ENCODE measurements at places on chromosomes 12 and 14.

DNA sequence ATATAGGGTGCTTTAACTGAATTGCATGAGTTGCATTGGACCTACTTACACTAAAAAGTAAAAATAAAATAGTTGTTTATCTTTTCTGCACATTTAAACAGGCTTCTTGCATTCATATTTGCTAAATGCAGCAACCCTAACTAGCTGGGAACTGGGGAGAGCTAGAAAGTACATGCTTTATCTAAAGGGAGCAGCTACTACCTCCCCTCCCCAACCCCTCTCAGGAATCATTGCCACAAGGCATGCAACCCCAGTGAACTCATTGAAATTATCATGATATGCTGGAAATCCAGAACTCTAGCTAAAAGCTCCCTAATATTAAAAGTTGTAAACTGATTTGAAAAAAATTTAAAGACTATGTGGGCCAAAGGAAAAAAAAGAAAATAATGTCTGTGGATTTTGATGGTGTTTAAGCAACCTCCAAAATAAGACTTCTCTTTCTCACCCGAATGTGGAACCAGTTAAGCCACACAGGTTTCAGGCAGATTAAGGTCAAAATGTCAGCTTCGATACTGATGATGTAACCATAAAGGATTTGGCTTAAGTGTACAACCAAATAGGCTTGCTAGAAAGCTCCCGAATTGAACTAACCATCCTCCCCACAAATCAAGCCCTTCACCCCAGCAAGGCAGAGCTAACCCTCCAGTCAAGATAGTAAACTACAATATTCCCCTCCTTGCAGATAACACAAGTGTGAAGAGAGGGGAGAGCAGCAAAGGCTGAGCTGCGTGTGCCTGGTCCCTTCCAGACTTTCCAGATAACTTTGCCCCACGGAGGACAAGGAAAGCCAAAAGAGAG lies 13.8 kb upstream of the POC1B start:
- DNase-seq: no peak

DNA sequence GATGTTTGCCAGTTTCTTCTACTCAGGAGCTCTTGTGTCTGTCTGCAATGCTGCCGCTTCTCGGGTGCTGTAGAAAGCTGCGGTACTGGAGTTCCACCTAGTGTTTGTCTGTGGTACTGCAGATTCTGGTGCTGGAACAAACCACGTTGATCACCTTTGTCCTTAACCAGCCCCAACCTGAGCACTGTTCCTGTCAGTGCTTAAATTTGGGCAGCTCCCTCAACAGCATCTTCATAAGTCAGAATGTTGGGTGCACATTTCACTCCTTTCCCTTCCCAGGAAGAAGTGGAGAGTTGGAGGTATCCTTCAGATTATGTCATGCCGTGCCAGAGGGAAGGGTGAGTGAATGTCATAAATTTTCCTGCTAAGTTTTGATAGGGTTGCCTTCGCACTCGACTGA lies 48.7 kb upstream of the LALBA start:
- DNase-seq: peak; percentile 49

GRCh38 chr12:106342397-106343213 lies 14.9 kb upstream of the POLR3B start:
- no peak for DNase-seq

DNA sequence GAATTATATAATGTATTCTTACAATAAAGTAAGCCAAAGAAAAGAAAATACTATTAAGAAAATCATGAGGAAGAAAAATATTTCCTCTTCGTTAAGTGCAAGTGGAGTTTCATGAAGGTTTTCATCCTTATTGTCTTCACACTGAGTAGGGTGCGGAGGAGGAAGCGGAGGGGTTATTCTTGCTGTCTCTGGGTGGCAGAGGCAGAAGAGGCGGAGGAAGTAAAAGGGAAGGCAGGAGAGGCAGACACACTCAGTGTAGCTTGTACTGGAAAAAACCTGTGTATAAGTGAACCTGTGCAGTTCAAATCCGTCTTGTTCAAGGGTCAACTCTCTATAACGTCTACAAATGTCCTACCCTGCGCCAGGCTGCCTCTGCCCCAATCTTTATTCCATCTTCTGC lies 22.0 kb upstream of the BCL2L14 start:
- DNase-seq: no peak

GRCh38 chr14:67187826-67188225 lies 1.4 kb upstream of the GARIN2 start:
- no peak for DNase-seq

GRCh38 chr12:75705749-75706711 lies 194.6 kb upstream of the KRR1 start:
- DNase-seq: no peak

DNA sequence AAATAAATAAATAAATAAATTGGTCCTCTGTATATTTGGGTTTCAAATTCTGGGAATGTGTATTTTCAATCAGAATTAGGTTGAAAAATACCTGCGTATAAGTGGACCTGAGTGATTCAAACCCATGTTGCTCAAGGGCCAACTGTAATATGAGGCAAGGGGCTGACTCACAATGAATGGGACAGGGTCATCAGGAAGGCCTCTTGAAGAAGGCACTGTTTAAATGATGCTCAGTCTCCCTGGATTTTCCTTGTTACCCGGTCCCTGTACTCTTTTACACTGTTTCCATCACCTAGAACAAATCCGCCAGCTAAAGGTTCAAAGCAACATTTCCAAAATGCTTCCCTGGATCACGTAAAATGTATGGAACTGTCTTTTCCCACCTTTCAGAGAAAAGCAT lies 3.8 kb downstream of the PSMB5 start:
- DNase-seq: no peak

- no peak for DNase-seq
Measured at GRCh38 chr14:90295870-90296516, 35.7 kb downstream of the NRDE2 start.

GRCh38 chr12:104746467-104747088 lies 211.5 kb downstream of the SLC41A2 start:
- DNase-seq: no peak

DNA sequence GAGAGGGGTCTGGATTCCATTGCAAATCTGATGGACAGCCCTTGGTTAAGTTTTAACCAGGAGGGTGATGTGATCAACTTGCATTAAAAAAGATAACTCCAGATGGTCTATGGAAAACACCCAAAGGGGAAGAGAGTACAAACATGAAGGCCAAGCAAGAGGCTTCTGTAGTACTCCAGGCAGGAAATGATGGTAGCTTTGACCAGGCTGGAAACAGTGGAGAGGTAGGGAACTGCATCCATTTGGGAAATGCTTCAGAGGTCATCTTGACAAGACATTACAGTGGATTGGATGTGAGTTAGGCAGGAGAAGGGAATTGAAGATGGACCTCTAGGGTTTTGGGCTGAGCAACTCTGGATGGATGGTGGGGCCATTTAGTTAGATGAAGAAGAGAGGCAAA lies 391.1 kb downstream of the IPO8 start:
- no peak for DNase-seq

DNA sequence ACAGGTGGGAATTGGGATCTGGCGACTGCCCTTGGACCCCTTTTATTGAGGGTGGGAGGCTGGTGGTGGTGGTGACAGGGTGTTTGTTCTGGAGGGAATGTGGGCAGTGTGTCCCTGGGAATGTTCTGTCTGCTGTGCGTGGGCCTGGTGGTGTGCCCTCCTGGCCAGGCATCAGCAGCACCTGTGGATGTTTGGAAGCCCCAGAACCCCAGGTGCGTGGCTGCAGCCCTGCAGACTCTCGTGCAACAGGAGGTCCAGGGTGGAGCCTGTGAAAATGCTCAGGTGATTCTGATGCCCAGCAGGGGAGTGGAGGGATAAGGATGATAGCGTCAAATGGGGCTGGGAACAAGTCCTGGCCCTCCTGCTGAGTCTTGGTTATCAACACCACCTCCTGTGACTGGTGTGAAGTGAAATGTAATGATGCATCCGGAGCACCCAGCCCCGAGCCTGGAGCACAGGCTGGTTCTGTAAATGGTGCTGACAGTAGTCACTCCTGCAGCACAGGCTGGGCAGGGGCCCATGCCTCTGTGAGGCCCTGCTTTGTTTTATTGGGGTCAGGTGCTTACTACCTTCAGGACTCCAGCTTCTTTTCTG lies 176.6 kb downstream of the TSPAN9 start:
- no peak for DNase-seq

- no peak for DNase-seq
Measured at GRCh38 chr14:77844802-77845201, 44.9 kb downstream of the ADCK1 start.

- DNase-seq: no peak
Measured at GRCh38 chr12:127249428-127249827, 1017.5 kb upstream of the TMEM132C start.

DNA sequence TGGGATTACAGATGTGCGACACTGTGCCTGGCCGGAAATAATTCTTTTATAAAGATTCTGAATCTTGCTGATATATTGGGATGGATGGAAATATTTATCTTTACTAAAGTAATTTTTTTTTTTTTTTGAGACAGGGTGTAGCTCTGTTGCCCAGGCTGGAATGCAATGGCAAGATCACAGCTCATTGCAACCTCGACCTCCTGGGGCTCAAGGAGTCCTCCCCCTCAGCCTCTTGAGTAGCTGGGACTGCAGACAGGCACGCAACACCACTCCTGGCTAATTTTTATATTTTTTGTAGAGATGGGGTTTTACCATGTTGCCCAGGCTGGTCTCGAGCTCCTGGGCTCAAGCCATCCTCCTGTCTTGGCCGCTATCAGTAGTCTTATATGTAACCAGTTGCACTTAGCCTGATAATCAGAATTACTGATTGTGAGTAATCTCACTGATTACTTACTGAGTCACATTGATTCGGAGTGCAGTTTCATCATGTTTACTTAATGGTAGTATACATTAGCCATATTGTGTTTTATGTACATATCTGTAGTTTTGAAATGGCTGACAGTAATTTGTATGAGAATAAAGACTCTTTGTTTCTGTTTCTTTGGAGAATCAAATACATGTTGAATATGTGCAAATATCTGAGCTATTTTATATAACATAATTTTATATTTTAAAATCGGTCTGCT lies 50.4 kb upstream of the LRTM2 start:
- no peak for DNase-seq

GRCh38 chr12:40314927-40315326 lies 90.1 kb downstream of the LRRK2 start:
- DNase-seq: no peak

DNA sequence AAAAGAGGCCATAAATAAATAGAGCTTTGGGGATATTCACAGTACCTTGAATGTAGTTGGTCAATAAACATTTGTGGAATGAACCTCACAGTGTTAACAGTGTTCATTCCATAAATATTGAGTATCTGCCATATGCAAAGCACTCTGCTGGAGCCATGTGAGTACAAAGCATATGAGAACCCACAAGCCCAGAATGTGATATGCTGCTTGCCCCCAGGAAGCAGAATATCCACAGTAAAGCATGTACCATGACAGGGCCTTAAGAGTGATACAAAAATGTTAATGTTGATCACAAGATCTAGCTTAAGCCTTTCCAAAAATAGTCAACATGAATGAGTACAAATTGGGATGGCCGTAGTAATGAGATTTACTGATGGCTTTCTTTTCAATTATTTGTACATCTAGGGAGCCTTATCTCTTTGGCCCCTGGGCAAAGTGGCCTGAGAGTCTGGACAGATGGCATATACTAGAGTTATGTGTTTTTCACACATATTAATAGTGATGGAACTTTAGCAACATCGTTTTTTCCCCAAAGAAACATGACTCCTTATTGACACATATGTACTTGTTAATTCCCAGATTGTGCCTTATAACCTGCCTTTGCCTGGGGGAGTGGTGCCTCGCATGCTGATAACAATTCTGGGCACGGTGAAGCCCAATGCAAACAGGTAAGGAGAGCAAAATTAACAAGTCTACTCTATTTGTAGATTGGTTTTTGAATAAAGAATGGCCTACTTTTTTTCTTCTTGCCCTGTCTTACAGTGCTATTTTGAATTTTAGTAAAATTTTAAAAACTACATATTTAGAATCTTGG lies 10.9 kb downstream of the LGALS3 start:
- DNase-seq: no peak

DNA sequence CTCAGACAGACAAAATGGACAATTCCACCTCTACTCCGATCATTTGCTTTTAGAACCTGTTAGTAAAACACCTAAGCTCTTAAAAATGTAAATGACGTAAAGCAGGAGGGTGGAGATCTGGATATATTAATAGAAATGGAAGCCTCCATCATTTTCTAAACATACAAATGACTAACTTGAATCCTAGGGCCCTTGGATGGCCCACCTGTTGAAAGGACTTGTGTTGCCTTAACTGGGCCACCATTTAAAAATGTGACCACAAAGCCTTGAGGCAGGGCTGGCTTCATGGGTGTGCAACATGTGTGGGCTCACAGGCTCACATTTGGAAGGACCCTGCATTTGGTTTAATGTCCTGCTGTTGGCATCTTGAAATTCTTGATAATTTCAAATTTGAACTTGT lies 131.5 kb upstream of the PRMT8 start:
- no peak for DNase-seq

DNA sequence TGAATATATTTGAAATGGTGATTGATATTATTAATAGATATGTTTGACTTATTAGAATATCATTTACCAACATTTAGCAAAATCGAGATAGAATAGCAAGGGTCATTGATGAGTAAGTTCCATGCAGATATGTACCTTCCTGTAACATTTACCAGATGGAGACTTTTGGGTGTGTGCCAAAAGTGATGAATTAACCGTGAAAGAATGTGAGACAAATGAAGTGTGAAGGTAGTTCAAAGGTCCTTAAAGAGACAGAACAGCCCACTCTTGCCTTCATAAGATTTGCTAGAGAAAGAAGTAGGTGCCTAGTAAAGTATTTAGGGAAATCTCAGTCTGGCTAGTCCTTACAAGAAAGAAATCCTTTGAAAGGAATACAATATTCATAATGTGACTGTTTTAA lies 45.5 kb downstream of the FGD4 start:
- DNase-seq: no peak

GRCh38 chr14:22888662-22889061 lies 5.6 kb downstream of the REM2 start:
- no peak for DNase-seq

GRCh38 chr12:123237646-123238329 lies 4.6 kb downstream of the MTRFR start:
- no peak for DNase-seq

DNA sequence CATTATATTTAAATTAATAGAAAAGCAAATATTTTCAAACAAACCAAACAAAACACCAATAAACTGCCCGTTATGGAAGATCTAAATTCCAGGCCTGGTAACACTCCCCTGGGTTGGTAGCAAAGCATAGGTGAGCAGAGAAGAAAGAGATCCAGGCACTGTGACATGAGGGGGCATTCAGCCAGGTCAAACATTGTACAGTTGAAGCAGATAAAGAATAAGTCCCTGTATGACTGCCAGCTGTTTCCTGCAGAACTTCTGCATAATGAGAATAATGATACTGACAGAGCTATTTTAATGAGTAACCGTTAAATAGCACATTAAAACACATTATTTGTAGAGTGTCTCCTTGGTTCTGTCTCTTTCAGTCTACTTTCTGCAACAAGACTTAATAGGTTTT lies 35.4 kb downstream of the SLC38A1 start:
- DNase-seq: no peak

- no peak for DNase-seq
Measured at GRCh38 chr14:93962701-93963601, 13.4 kb downstream of the ASB2 start.

All from D721Med (cell line).